Astrocyte of the cerebellum (primary cell): ENCODE measurements at places on chromosomes 6 and 20.

DNA sequence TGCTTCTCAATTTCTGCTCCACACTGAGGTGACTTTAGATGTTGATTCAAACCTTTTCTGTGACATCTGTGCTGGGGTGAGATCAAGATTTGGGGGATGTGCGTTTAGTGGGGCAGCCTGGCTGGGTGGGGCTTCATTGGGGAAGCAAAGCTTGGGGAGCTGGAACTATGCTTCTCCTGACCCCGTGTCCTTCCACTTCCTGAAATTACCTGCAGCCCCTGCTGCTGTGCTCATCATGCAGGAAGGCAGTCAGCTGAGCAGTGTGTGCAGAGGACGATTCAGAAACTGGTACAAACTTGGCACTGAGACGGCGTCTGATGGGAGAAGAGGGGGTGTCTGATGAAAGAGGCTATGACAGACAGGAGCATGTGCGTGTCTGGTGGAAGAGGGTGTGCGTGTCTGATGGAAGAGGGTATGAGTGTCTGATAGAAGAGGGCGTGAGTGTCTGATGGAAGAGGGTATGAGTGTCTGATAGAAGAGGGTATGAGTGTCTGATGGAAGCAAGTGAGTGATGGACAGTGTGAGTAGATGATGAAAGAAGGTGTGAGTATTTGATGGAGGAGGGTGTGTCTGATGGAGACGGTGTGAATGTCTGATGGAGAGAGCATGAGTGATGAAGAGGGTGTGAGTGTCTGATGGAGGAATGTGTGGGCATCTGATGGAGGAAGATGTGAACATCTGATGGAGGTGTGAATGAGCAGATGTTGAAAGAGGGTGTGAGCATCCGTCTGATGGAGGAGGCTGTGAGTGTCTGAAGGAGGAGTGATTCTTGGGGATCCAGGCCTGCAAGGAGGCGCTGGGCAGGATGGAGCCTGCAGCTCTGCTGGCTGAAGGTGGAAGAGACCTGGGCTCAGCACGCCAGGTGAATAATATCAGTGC is 103.4 kb downstream of the SYCP2 start:
- no peak for DNase-seq

GRCh38 chr20:63635431-63636141 is 8.7 kb upstream of the GMEB2 start:
- DNase-seq = no peak

- DNase-seq = no peak
Observed at GRCh38 chr6:64538722-64539121, 903.1 kb downstream of the PHF3 start.

- no peak for DNase-seq
Observed at GRCh38 chr6:135211306-135211702, 30.2 kb downstream of the MYB start.

- DNase-seq = no peak
Observed at GRCh38 chr6:87799651-87800050, 97.6 kb upstream of the AKIRIN2 start.

DNA sequence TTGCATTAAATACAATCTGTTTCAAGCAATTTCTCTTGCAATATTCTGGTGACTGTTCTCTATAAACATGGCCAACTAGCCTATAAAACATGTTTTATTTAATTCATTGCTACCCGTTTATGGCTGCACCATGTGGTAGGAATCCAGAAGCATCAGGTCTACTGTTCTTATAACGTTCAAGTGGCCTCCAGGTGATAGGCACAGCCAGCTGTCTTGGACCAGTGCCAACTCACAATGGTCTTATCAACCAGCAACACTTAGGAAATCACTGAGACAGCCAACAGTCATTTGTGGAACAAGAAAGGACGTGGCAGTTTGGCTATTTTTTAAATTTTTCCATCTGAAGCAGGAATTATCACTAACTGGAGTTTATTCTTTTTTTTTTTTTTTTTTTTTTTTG is 193.6 kb downstream of the NKAIN2 start:
- no peak for DNase-seq

- peak; percentile 72 for DNase-seq
Observed at GRCh38 chr6:46419576-46420002, 71.7 kb downstream of the RCAN2 start.

GRCh38 chr6:44682280-44682679 is 294.8 kb downstream of the CDC5L start:
- DNase-seq = no peak

DNA sequence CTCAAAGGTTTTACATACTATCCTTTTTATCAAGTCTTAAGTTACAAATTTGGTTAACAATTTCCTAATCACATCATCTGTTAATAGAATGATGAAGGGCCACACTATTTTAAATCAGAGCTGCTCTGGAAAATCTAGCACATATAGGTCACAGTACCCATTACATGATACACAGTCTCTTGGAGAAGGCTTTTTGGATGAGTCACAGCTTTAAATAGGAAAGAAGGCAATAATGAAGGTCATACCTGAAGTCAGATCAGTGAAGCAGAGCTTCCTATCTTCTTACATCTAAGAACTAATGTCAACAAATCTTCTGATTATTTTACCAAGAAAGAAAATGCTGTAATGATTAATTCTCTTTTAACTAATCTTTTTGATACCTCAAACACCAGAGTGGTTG is 248.5 kb downstream of the BTBD9 start:
- no peak for DNase-seq

DNA sequence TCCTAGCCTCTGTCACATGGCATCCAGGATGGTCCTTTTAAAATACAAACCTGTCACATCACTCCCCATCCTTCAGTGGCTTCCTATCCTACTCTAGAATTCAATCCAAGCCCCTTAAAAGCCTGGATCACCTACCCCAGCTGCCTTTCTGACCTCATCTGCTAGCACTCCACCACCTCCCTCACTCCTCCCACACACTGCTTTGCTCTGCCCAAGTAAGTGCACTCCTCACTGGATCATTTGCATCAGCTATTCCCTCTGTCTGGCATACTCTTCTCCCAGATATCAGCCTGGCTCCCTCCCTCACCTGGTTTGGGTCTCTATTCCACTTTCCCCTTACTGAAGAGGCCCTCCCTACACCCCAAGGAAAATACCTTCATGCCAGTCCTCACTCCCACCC is 10.5 kb downstream of the C6orf136 start:
- DNase-seq = no peak

GRCh38 chr6:44262467-44263353 is 2.6 kb downstream of the NFKBIE start:
- DNase-seq = no peak

DNA sequence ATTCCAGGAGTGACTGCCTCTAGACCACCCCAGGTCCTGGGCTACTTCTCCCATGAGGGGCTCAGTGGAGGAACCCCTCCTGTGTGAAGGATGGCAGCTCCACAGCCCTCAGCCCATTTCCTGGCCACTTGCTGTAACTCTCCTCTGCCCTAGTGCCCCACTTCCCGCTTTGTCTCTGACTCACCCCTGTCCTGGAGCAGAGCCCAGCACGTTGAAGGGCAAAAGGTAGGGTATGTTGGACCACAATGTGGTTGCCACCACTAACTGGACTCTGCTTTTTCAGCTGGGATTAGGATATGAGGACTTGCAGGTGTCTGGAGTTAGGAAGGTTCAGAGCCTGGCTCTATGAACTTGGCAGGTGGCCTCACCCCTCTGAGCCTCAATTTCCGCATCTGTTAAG is 2.4 kb downstream of the MYBL2 start:
- no peak for DNase-seq

DNA sequence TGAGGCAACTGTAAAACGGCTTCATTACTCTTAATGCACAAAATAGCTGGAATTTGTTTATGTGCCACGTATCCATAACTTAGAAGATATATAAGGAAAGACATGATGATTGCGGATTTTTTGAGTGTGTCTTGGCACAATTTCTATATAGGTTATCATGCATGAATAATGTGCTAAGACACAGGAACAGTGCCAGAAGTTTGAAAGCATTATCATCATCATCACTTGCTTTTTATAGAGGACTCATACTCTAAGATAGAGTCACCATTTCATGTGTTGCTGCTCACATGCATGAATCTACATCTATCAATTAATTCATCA is 113.4 kb downstream of the ELOVL4 start:
- no peak for DNase-seq

DNA sequence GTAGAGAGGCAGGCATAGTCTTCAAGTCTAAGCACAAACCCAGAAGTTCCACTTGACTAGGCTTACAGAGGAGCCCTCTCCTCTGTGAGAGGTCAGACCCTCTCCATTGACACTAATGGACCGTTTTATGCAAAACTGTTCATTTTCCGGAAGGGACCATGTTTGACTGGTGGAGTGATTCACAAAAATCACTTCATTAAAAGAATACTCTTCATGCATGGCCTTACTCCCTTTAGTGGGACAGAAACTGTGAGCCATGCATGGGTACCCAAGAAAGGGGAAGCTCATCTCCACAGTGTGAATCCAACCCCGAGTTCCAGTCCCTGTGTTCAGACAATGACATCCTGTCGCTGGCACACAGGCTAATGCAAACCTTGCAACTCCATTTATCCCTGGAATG is 63.2 kb downstream of the OLIG3 start:
- no peak for DNase-seq

DNA sequence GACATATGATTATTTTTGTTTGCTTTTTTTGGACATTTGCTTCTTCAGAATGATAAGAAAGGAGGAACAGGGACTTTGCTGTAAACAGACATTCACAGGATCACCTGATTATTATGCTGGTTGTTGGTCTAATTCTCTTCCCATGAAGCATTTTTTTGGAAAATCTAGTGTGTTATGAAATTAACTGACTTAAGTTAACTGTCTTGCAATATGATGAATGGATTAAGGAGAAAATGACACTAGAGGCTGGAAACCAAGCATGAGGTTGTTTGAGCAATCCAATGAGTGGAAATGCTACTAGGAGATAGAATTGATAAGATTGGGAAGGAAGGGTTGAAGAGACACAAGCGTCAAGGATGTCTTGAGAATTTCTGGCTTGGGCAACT is 13.2 kb upstream of the EDN1 start:
- DNase-seq = no peak

DNA sequence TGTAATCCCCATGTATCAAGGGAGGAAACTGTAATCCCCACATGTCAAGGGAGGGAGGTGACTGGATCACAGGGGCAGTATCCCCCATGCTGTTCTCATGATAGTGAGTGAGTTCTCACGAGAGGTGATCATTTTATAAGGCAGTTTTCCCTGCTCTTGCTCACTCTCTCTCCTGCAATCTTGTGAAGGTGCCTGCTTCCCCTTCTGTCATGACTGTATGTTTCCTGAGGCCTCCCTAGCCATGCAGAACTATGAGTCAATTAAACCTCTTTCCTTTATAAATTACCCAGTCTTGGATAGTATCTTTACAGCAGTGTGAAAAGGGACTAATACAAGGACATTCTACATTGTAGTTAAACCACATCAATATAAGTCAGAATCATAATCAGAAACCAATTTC is 112.4 kb downstream of the BTBD9 start:
- no peak for DNase-seq

- no peak for DNase-seq
Observed at GRCh38 chr6:147055821-147056392, 148.3 kb upstream of the STXBP5 start.

DNA sequence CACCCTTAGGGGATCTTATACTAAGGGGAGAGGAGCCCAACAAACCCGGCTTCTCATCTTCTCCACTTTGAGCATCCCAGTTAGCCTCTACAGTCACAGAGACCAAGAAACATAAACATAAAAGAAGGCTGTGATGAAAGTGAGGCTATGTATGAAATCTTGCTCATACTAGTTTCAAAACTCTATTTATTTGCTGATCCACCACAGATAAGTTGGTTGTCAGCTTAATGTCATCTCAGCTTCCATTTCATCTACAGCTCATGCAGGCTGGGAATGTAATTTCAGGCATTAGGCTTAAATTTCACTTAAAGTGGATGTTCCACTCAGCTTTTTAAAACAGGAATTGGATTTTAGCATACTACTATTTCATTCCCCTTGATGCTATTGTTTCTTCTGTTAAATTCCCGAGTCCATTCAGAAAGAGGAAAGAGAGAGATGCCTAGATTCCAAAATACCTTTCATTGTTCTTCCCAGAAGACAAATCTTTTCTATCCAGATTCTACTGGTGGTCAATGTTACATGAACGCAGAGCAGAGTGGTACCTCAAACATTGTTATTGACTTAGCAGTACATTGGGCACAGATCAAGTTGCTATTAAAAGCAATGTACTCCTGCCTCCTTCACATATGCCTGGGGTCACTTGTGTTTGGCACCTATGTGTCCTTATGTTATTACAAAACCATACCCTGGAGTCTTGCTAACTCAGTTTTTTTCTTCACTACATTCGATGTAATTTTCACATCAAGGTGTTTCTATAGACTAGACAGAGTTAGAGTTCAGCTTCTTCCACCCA is 149.0 kb downstream of the HACE1 start:
- no peak for DNase-seq

- DNase-seq = no peak
Observed at GRCh38 chr6:108872575-108872974, 24.4 kb downstream of the ARMC2 start.

DNA sequence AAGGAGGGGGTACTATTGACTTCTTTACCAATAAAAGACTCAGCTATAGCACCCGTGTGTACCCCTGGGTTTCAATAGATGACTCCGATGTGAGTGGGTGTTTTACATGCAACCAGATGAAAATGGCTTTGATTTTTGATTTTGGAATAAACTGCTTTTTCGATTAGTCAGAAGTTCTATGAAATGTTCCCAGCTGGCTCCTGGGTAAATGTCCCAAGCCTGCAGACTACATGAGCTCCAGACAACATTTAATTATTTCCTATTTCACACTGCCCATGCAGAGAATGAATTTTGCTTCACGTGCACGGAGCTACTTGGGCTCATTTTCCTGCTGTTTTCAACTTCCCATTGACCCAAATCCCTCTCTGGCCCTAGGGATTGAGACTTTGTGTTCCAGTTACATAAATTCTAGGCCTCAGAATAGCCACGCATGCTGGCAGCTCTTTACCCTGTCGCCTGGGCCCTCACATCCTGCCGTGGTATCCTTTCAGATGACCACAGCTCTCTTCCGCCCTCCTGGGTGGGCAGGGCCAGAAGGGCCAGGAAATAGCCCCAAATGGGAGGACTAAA is 59.7 kb downstream of the GPR6 start:
- no peak for DNase-seq

DNA sequence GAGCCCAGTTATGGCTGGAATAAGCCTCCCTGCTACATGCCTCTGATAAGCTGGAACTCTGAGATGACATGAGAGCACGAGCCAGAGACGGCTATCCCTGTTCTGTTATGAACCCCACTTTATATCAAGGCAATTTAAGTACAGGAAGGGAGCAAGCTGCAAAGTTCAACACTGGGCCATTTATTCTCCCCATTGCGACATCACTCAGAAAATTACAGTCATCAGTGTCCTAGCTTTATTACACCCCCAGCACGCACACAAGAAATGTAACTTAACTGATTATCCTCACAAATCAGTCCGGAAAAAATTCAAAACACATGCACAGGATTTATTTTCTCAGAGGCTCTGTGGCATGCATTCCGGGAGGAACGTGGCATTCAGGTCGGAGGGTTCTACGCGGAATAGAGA is 125.3 kb upstream of the SLC2A12 start:
- no peak for DNase-seq

DNA sequence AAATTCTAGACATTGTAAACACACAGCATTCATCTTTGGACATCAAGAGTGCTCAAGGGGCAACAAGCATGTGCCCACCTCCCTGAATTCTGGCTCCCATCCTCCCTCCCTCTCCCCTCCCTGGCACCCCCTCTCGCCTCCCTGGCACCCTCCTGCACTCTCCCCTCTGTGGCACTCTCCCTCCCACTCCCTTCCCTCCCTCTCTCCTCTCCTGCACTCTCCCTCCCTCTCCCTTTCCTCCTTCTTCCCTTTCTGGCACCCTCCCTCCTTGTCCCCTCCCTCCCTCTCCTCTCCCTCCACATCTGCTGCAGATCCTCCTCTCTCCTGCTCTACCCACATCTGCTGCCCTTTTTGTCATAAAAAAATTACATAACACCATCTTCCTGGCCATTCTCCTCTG is 113.0 kb upstream of the SLC22A23 start:
- DNase-seq = no peak
